ENCODE measurements at places on chromosomes 2 and 18.
A peak's percentile ranks its signal among the peaks of the same experiment; 100 is the strongest.

DNA sequence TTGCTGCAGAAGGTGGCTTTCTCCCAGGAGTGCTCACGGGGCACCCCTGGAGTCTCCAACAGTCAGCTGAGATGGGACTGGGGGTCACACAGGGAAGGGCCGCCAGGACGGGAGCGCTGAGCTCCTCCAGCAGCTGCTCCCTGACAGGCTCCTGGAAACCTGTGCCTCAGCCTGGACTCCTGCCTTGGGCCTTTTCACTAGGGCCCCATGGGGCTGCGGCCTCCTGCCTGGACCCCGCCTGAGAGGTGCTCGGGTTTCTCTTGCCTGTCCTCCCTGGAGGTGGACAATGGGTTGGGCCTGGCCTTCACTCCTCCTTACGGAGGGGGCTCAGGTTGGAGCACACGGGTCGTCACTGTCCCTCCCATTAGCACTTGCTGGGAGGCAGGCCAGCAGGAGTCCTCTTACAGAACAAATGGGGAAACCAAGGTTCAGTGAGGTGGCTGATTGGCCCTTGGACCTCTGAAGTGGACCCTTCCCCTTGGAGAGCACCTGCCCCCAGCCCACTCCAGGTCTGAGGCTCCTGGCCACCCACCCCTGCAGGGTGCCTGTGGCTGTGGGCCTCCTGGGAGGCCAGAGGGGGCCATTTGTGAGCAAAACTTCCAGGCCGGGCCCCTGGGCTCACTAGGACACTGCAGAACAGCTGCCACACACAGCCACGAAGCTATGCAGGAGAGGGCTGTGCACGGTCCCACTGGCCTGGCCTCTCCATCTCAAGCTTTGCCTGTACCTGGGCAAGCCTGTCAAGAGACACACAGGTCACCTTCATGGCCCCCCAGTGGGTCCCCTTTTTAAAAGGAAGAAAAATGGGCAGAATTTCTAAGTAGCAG, 57.1 kb upstream of the ODC1 start:
- no peak for DNase-seq

GRCh38 chr2:232200195-232200594, 178.4 kb upstream of the ALPP start:
- no peak for DNase-seq

GRCh38 chr2:201933792-201934237, 99.8 kb upstream of the FZD7 start:
- peak; percentile 28 for DNase-seq

GRCh38 chr18:22385718-22386117, 32.0 kb downstream of the CTAGE1 start:
- peak; percentile 92 for DNase-seq

DNA sequence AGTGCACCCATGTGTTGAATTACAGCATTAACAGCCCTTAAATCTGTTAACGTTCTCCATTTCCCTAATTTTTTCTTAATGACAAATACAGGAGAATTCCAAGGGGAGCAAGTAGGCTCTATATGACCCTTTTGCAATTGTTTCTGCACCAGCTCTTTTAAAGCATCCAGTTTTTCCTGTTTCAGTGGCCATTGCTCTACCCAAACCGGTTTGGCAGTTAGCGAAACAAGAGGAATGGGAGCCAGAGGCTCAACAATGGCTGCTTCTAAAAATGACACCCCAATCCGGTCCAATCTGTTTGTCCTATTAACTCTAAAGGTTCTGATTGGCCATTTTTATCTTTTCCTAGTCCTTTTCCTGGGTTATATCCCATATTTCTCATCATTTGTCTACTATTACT, 15.1 kb upstream of the SUCLG1 start:
- DNase-seq = no peak

DNA sequence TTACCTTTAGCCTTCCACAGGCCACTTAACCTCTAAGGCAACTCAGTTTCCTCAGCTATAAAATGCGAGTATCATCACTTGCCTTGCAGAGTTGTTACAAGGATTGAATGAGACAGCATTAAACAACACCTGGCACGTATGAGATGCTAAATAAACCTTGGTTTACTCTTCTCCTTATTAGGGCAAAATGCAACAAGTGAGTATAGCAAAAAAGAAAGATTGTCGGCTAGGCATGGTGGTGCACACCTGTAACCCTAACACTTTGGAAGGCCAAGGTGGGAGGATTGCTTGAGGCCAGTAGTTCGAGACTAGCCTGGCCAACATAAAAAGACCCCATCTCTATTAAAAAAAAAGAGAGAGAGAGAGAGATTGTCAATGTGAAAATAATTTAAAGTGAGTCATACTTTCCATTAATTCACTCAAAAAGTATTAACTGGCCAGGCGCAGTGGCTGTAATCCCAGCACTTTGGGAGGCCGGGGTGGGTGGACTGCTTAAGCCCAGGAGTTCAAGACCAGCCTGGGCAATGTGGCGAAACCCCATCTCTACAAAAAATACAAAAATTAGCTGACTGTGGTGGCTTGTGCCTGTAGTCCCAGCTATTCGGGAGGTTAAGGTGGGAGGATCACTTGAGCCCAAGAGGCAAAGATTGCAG, 8.0 kb downstream of the ATAD2B start:
- DNase-seq = peak; percentile 8

GRCh38 chr2:166112193-166112605, 15.6 kb downstream of the SCN1A start:
- DNase-seq = peak; percentile 21

DNA sequence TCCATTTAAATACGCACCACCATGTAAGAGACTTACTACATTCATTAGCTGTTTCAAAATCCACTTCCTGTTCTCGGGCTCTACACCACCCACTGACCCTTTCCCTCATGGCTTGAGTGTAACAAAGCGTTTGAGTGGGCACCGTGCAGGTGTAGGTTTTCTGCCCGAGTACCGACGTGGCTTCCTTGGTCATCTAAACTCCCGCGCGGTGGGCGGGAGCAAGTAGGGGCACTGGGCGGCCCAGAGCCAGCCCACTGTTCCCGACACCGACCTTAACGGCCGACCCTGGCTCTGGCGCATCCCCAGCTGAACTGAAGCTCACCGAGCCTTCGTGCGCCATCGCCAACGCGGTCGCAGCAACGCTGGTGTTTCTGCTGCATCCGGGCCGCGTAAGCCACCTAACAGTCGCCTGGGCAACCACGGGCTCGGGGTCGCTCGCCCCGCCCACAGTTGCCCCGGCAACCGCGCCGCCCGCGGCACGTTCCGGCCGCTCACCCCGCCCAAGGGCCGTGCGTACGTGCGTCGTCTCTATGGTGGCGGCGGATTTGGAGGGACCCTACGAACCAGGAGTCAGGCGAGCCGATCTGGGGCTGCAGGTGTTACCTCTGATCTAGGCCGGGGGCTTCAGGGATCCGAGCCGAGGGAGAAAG, at the start of the genes C2orf81 and WDR54:
C2orf81 (minus strand) TSS at position 399 of the 650 bp plus-strand sequence; CDS start at position 340, 59 bp downstream.
WDR54 (plus strand) TSS at position 510 of the 650 bp plus-strand sequence. CDS start 424 bp downstream, outside the sequence.
- peak; percentile 83 for DNase-seq

Data from fibroblast of upper back skin (primary cell).